Fibroblast of the aortic adventitia (primary cell): ENCODE measurements at places on chromosomes 7 and 10. TPM values are rescaled to one million over a fixed set of nuclear protein-coding genes. Genes with fewer than 3 reads are reported as not detected.

ARID5B gene
- total RNA-seq = 51.0 and 87.9 TPM in 2 replicates

SPDYE16 gene
- total RNA-seq = 0.09 and 0.33 TPM in 2 replicates

SPOCK2 gene
- 0.36 and 0.98 TPM in 2 replicates for total RNA-seq

ATP5MK gene
- 159 and 387 TPM in 2 replicates for total RNA-seq

UTF1 gene
- not detected in 2 replicates for total RNA-seq

PRSS37 gene
- not detected in 2 replicates for total RNA-seq

GFRA1 gene
- 0.18 and 0.49 TPM in 2 replicates for total RNA-seq

DMBT1 gene
- under 0.01 and 0.08 TPM in 2 replicates for total RNA-seq
